ENCODE measurements at places on chromosomes 2 and 18.

DNA sequence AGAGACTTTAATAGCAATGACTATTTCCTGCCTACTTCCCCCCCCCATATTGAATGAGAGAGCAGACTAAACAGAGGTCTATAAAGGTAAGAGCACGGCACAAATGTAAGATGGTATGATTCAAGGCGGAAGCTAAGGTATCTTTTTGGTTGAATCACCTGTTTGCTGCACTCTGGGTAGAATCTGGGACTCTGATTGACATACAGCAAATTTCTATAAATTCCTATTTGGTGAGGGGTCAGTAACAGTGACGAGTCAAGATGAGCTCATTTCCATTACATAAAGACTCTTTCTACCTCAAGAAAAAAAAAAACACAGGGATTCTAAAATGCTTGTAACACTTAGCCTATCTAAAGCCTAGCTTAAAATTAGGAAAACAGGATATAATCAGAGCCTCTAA is 297.3 kb downstream of the TNS1 start:
- no peak for DNase-seq

DNA sequence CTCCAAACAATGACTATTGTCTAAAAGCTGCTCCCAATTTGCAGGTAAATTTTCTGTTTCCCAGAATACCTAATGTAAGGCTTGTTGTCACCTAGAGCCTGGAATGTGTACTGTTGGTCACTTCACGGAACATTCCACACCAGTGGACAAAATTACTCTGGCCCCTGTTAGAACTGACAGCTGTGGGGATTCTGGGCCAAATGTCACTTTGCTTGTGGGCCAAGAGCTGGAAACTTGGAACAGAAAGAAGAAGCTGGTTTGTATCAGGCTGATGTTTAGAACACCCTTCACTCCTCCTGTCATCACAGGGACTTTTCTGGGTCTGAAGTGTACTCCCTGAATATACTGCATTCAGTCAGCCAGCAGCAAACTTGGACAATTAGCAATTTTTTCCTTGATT is 495.6 kb upstream of the SYT4 start:
- DNase-seq, result no peak

- no peak for DNase-seq
Measured at GRCh38 chr2:41955316-41956043, 92.3 kb upstream of the PKDCC start.

- DNase-seq, result no peak
Measured at GRCh38 chr2:70519453-70519852, 34.2 kb downstream of the TGFA start.

- no peak for DNase-seq
Measured at GRCh38 chr18:67010919-67011318, 407.0 kb upstream of the CDH19 start.

DNA sequence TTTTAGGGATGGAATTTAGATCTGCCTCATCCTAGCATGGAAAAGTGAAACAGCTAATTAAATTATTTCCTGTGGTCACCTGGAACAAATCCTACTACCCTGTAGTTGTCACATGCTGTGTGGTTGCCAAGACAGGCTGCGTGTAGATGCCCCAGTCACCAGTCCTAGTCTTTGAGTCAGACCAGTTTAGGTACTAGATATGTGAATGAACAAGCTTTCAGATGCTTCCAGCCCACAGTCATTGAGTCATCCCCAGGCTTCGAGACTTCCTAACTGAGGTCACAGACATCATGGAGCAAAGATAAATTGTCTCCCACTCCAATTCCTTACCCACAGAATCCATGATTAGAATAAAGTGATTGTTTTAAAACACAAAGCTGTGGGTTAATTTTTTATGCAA is 35.8 kb upstream of the GRB14 start:
- no peak for DNase-seq

- DNase-seq, result no peak
Measured at GRCh38 chr2:108220942-108221541, 18.7 kb upstream of the SULT1C3 start.

DNA sequence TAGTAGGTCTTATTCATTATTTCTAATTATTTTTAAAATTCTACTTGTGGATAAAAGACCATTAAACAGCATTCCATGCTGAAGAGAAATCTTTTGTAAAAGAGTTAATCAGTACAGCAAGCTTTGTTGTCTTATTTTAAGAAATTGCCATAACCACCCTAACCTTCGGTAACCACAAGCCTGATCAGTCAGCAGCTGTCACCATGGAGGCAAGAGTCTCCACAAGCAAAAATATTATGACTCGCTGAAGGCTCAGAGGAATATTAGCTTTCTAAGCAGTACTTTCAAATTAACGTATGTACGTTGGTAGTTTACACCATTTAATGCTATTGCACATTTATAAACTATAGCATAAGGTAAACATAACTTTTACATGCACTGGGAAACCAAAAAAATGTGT is 650.5 kb upstream of the LINC00305 start:
- DNase-seq, result no peak

DNA sequence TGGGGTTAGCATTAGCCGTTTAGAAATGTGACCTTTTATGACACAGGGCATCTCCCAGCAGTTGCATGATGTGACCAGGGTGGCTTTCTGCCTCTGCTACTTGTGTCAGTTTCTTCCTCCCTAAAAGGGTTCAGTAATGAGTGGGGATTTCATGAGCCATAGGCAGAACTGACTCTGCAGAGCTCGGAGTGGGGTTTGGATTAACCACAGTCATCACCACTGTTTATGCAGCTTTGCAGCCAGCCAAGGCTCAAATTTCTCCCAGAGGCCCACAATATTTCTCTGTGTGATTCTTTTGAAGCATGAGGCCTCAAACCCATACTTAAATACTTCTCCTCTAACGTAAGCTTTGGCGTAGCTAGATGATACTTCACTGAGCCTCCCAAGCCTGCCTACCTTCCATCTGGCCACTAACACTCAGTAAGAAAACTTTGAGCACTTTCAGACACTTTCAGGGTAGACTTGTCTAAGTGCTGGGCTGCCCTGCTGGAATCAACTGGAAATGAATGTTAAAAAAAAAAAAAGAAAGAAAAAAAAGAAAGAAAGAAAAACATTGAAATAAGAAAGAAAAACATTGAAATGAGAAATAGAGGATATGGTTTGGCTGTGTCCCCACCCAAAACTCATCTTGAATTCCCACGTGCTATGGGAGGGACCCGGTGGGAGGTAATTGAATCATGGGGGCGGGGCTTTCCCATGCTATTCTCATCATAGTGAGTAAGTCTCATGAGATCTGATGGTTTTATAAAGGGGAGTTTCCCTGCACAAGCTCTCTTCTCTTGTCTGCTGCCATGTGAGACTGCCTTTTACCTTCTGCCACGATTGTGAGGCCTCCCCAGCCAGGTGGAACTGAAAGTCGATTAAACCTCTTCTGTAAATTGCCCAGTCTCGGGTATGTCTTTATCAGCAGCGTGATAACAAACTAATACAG is 11.5 kb upstream of the LAPTM4A start:
- DNase-seq, result no peak

- DNase-seq, result no peak
Measured at GRCh38 chr2:26486789-26487188, 8.9 kb upstream of the OTOF start.

DNA sequence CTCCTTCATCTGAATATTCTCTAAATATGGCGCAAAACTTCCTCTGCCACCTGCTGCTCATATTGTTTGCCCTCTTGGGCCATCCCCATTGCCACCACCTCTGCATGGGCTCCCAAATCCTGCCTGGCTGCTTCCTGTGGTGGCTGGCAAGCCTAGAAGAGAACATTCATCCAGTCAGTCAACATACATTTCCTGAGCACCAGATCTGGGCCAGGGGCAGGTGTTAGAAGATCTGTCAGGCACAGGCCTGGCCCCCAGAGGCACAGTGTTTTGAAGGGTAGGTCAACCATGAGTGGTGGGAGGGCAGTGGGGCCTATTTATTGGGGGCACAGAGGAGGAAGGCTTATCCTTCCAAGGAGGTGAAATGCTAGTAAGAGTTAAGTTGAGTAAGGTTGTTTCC is 73.2 kb downstream of the TMEM247 start:
- DNase-seq, result no peak

GRCh38 chr2:233972941-233973575 is 55.9 kb downstream of the TRPM8 start:
- no peak for DNase-seq

DNA sequence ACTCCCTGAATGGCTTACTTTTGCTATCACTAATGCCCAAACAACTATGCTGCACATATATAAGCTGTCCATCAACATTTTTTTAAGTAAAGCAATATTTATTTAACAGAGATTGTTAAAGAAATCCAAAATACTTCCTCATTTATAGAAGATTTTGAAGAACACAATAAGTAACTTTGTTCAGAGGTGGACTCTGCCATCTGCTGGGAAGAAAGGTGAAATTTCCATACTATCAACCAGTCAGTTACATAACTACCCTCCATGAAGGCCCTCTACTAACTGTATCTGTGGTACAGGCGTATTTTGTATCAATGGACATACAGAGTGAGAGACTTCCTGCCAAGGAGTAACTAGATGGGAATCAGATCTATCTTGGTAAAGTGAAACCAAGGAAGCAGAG is 106.0 kb downstream of the DTNB start:
- DNase-seq, result peak; percentile 61

DNA sequence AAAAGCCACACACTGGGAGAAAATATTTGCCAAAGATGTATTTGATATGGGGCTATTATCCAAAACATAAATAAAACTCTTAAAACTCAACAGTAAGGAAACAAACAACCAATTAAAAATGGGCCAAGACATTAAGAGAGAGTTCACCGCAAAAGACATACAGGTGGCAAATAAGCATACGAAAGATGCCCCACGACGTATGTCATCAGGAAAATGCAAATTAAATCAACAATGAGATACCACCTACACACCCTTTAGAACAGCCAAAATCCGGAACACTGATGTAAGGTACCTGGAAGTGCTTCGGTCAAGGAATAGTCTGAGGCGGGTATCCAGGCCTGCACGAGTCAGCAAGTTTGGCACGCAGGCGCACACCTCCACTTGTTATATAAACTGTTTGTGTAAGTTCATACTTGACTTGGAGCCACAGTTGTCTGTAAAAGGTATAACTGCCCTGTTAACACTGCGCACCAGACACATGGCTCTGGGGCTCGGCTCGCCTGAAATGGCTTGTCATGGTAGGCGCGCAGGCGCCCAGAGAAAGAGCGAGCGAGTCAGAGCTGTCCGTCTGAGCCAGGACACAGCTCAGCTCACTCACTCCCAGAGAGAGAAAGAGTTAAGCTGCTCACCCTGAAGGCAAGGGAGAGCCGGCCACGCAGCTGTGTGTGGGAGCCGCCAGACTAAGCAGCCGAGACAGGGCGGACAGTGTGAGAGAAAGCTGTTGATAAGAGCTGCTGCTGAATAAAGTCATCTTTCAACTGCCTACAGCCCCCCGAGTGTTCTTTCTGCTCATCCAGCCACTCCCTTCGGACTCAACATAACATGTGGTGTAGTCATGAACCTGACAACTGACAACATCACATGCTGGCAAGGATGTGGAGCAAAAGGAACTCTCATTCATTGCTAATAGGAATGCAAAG is 87.3 kb downstream of the HNRNPLL start:
- DNase-seq, result no peak

GRCh38 chr2:173351879-173352278 is 2.8 kb upstream of the CDCA7 start:
- DNase-seq, result no peak

DNA sequence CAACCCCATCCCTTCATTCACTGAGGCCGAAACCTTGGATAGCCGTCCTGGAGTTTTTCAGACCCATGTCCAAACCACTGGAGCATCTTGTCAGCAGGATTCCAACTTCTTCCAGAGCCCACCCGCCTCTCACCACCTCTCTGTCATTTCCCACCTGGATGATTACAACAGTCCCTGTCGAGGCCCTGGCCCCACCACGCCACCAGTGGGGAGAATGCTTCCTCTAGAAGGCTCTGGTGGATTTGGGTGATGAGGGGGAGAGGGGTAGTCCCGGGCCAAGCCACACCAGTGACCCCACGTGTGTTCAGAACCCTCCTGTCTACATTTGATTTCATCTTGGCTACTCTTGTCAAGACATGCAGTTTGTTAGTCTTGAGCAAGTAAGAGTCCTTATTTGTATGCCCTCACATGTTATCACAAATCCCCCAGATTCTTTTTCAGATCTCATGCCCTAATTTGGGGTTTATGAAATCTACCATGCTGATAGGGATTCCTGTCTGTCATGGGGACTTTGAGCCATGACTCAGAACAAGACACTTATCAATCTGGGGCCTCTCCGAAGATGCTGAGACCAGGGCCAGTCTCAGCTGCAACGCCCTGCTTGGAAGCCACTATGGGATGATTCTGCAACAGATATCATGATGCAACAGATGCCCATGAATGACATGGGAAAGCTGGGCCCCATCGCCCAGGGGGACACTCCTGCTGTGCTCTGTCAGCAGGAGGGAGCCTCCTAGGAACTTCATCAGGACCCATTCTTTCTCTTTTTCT is 186.1 kb downstream of the ZFP36L2 start:
- no peak for DNase-seq

GRCh38 chr2:85395912-85396475 is 14.2 kb downstream of the CAPG start:
- DNase-seq, result no peak

- DNase-seq, result no peak
Measured at GRCh38 chr2:102142829-102143449, 393 bp downstream of the IL1R1 start.

DNA sequence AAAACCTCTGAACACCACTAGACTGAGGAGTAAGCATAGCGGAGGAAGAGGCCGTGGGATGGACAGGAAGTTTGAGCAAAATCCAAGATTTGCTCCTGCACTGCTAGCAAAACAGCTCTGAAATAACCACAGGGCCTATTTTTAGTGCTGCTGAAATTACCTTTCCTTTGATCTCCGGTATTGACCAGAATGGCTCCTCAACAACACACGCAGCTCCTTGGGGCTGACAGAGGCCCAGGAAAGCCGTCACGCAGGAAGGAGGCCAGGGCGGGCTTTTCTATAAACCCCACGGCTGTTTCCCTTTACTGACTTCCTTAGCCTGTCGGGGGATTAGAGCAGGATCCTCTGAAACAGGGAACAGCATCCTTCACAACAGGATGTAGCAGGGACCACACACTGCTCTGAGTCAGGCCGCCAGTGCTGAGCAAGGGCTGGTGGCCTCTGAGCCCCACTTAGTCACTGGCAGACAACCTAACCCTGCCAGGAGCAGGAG is 80.8 kb upstream of the LCLAT1 start:
- DNase-seq, result no peak
